Thyroid gland (tissue), 4 donors: ENCODE measurements at places on chromosomes 12 and 14. TPM values are rescaled to one million over a fixed set of nuclear protein-coding genes. Genes with fewer than 3 reads are reported as not detected.

CAPZA3 gene
- not detected for total RNA-seq

SYNJ2BP gene
- total RNA-seq = 44.9 TPM

MYBPC1 gene
- total RNA-seq = 1.6 TPM

SMCO2 gene
- total RNA-seq = not detected

FERMT2 gene
- total RNA-seq = 67.4 TPM

TCL1B gene
- total RNA-seq = not detected
